ENCODE measurements at places on chromosomes 6 and 20.

DNA sequence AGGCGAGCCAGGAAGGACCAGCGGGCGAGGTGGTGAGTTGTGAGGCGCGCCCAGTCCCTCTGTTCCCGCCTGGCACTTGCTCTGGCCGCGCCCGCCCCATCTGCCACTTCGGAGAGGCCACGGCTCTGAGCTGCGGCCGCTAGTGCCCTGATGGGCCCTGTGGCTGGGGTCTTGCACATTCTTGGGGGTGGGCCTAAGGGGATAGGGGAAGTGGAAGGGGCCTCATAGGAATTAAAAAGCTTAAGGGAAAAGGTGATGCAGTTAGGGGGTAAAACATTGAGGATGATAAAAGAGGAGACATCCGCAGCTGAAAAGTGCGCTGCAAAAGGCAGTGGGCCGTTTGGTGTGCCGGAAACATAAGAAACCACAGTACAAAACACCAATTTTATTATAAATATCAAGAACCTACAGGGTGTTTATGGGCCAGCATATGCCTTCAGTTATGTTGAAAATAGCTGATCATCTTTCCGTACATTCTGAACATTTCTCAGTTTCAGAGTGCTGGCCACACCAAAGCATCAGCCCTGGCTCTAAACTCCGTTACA lies 1.1 kb upstream of the PSMB8 start:
- no peak for DNase-seq

DNA sequence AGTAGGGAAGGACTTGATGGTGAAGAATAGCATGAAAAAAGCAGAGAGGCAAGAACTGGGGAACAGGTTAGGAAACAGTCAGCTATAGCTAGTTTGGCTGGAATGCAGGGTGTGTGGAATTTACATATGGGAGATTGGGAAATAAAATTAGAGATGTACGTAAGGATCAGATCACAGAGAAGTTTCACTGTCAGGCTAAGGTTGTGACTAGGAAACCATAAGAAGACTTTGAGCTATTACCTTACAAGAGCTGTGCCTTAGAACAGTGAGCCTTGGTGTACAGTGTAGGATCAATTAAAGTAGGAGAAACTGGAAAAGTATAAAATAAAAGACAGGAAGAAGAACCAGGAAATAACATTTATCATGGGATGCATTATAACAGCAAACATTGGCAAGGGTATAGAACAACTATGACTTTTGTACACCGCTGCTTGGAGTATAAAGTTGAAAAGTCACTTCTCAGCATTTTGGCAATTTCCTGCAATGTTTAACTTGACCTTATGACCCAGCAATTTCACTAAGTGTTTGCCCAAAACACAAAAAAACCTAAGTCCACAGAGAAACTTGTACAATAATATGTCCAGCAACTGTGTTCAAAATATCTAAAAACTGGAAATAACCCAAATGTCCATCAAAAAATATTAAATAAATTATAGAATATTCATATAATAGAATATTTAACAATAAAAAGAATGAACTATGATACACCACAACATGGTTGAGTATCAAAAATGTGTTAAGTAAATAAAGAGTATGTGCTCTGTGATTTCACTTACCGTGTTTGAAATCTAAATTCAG lies 31.2 kb upstream of the SPTLC3 start:
- DNase-seq, result no peak

- DNase-seq, result no peak
These were observed 11.1 kb downstream of the KCNB1 start for GRCh38 chr20:49471397-49471796.

- no peak for DNase-seq
These were observed 9.2 kb downstream of the SPATA2 start for GRCh38 chr20:49906101-49906604.

- no peak for DNase-seq
These were observed 267.6 kb downstream of the PRKN start for GRCh38 chr6:162459985-162460384.

GRCh38 chr6:111600588-111601445 lies 4.9 kb downstream of the TRAF3IP2 start:
- no peak for DNase-seq

- DNase-seq, result no peak
These were observed 96.8 kb downstream of the CDH26 start for GRCh38 chr20:60054716-60055634.

DNA sequence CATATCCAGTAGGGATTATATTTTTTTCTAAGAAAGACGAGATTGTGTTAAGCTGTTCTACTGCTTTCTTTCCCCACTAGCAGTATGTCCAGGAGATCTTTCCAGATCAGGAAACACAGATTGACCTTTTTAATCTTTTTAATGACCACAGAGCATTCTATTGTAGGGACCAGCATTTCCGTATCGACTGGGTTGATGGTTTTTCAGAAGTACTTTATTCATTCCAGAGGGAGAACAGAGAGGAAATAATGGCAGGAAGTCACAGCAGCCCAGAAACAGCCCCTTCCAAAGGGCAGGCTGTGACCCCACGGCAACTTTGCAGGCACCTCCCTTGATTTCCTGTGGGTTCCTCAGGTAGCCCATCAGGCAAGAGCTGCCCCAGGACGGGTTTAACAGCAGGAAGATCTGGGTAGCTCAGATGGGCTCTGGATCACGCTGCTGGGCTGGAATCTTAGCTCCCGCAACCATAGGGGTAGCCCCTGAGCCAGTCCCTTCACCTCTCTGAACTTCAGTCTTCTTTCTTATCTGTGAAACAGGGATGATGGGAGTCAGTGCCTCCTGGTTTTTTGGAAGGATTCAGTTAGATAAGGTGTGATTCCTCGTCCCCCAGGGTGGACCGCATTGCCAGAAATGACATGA lies 23.8 kb upstream of the CHMP4B start:
- no peak for DNase-seq

- no peak for DNase-seq
These were observed 95.9 kb downstream of the FAM120B start for GRCh38 chr6:170402318-170403040.

GRCh38 chr20:38985603-38986170 lies 23.5 kb downstream of the DHX35 start:
- no peak for DNase-seq

- no peak for DNase-seq
These were observed 30.2 kb upstream of the FOXP4 start for GRCh38 chr6:41515995-41516394.

DNA sequence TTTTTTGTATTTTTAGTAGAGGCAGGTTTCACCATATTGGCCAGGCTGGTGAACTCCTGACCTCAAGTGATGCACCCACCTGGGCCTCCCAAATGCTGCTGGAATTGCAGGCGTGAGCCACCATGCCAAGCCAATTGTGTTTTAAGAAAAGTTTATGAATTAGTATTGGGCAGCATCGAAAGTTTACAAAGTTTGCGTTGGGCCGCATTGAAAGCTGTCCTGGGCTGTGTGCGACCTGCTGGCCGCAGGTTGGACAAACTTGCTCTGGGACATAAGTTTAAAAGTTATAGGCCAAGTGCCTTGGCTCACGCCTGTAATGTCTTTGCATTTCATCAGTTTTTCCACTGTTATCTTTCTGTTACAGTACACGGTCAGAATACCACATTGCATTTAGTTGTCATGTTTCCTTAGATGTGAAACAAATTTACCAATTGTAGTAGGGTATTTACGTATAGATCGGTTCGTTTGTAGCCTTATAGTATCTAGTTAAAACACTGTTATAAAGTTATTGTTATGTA lies 39.5 kb downstream of the ASXL1 start:
- DNase-seq, result no peak

- no peak for DNase-seq
These were observed 151.4 kb downstream of the CEBPB start for GRCh38 chr20:50341880-50342637.

GRCh38 chr6:27145731-27146455 lies 101.6 kb upstream of the PRSS16 start:
- DNase-seq, result peak; percentile 93

DNA sequence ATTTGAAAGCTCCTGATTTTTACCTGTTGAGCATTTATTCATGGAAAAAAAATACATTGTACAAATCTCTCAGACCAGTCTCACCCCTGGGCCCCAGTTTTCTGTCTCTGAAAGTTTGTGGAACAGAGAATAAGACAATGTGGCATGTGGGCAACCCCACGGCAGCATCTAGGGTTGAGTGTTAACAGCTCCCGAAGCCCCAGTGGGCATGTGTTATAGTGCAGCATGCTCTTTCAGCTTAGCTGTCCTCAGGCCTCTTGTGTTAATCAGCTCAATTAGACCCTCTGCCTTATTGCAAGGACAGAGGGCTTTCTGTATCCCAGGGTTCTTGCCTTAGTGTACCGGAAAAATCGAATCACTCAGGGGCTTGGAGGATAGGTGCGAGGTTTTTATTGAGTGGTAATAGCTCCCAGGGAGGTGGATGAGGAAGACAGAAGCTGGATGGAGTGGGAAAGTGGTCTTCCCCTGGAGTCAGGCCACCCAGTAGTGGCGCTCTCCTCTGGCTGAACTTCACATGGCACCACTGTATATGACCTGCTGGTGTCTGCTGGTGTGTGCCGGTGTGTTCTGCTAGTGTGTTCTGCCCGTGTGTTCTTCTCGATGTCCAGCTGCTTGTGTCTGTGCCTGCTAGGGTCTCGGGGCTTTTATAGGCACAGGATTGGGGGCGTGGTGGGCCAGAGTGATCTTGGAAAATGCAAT lies 382.8 kb downstream of the EPM2A start:
- DNase-seq, result no peak

DNA sequence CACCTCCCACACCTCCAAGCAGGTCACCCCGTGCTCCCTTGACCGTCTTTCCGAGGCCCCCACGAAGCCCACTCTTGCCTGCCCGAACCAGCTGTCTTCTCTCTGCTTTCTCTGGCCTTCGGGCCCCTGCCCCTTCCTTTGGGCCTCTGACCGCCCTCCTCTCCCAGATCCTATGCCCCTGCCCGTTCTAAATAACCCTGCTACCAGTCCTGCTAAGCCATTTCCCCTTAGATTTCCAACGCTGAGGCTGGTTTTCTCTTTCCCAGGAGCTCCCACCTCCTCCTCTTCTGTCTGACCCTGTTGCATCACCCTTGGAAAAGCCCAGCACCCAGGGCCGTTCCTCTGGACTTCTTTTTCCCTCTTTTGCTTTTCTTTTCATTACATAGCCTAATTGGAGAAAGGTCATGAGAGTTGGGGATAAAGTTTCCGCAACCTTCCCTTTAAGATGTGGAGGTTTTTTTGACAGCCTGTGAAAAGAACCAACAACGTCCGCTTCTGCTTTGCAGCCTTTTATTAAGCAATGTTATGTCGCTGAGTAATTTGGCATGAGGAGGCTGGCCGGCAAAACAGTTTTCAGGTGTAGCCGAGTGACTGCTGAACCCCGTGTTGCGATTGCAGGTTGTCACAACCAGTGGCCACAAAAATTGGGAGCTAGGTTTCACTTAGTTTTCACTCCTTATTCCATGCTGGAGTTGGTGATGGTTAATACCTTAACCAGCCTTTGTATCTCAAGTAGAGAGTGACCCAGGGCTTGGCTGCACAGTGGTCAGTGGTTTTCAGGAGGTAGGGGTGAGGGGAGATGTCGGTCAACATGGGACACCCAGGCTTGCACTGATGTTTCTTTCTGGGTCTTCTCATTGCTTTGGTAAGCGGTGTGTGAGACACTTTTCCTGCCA lies 970 bp downstream of the BLTP3A start:
- DNase-seq, result peak; percentile 67

- no peak for DNase-seq
These were observed 256.9 kb downstream of the CDH26 start for GRCh38 chr20:60214901-60215815.

DNA sequence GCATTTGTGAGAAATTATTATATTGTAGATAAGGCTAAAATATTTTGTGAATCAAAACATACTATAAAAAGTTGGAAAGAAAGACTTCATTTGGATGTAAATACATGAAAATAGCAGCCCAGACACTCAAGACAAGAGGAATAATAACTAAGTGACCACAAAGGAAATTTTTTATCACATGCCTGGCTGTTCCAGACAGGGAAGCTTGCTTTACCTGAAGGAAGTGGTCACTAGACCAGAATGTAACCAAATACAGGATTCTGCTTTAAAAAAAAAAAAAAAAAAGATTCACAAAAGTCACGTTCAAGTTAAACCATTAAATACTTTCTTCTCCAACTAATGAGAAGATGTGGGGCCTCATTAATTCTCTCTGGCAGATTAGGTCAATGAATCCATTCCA lies 9.3 kb upstream of the HLA-DQB2 start:
- no peak for DNase-seq

DNA sequence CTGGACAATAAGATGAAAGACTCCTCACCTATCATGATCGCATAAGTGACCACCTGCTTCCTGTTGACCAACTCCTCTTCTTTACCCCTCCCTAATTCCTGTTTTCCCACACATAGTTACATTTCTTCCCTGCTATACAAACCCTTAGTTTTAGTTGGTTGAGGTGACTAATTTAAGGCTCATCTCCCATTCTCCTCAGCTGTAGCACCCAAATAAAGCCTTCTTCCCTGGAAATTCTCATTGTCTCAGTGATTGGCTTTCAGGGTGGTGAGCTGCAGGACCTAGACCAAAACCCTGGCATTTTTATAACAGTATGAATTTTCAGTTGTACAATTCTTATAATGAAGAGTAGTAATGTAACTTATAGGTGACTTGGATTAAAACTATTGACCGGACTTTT lies 2.1 kb downstream of the FKBP1C start:
- no peak for DNase-seq

DNA sequence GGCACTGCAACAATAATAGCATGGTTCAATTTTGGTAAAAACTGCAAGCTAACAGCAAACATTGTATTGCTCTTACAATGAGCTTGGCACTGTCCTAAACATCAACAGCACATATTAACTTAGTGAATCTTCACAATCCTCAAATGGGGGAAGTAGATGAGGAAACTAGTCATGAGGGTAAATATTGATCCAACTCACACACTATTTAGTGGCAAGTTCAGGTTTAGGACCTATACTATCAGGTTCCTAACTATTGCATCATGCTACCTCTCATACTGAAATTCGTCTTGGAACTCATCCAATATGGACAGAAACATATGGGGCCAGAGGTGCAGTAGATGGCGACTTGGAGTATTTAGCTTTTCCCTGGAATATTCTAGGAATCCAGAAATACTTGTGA lies 34.2 kb downstream of the FKBP1C start:
- no peak for DNase-seq

DNA sequence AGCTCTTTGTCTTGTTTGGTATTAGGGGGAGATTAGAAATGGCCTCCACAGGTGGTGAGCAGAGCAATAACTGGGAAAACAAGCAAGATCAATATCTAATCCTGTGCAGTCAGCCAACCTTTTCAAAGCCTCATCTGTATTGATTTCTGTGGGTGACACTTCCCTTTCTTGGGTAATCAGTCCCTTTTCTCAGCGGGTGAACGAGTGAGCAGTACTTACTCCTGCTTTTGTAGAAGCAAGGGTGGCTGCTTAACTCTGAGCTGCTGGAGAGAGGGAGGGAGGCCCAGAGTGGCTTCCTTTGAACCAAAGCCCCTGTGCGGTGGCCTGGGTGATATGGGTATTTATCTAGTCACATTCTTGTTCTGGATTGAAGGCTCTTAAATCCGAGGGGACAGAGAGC lies 254.8 kb upstream of the CHD6 start:
- DNase-seq, result no peak

DNA sequence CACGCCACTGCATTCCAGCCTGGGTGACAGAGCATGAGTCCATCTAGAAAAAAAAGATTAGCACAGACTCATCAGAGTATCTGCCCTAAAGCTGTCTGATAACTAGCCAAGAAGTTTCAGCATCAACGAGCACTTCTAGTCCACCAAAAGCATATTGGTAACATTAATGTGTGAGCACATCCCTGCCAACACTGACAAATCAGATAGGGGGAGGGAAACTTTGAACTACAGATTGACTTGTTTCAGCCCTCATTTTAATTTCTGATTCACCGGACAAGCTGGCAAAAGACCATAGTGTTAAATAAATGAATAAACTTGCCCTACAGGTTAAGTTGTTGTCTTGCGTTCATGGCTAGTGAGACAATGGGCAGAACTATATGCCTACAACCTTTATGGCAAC lies 7.7 kb upstream of the SEC63 start:
- DNase-seq, result no peak

GRCh38 chr6:157280157-157280556 lies 43.2 kb downstream of the TMEM242 start:
- DNase-seq, result no peak

Data from OCI-LY7 (cell line).